ENCODE measurements at places on chromosomes 7 and 10.

- DNase-seq, result peak; percentile 94
Observed at GRCh38 chr7:32275216-32276009, 205.2 kb upstream of the PDE1C start.

DNA sequence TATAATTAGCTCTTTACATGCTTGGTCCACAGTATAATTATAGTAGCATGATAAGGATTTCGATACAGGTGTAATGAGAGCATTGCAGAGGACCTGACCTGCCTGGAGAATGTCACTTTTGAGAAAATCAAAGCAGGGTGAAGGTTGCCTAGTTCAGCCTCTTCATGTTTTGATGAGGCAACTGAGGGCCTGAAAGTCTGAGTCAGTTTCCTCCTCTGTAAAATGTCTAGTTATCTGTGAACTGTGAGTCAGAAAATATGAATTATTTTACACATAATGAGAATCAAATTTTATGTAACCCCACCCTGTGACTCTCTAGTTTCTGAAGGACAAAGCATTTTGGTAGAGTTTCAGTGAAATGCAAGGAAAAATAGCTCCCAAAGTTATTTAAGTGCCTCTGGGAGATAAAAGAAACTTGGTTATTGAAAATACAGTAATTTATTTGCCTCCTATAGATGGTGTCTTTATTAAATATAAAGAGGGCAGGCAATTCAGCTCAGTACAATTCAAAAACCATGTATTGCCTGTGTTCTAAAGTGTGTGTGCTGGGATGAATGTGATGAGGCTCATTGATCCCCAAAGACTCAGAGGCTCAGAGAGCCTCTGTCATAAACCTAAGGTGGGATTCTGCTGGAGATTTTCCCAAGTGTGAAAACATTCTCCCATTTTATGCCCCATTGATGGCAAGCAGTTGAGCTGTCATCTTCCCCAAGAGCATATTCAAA, 37.3 kb upstream of the SAMD9L start:
- no peak for DNase-seq

GRCh38 chr10:26374426-26374825, 63.7 kb upstream of the APBB1IP start:
- no peak for DNase-seq

GRCh38 chr7:111860248-111860647, 298.0 kb upstream of the IMMP2L start:
- no peak for DNase-seq

GRCh38 chr10:105342606-105343005, 701.5 kb downstream of the SORCS3 start:
- DNase-seq, result no peak

DNA sequence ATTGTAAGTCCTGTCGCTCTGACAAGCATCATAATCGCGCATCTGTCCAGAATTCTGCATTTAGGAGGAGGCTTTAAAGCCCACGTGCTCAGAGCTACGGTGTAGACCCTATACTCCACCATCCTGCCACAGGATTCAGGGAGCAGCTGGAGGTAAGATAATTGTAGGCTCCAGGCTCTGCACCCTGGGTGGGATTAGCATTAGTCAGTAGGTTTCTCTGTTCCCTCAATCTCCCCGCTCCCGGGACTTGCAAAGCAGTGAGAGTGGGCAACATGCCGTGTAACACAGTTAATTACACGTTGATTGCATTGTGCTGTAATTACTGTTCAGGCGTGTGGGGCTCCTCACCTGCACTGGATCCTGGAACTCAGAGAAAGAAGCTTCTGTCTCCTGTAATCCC, 89.3 kb upstream of the CUX1 start:
- no peak for DNase-seq

DNA sequence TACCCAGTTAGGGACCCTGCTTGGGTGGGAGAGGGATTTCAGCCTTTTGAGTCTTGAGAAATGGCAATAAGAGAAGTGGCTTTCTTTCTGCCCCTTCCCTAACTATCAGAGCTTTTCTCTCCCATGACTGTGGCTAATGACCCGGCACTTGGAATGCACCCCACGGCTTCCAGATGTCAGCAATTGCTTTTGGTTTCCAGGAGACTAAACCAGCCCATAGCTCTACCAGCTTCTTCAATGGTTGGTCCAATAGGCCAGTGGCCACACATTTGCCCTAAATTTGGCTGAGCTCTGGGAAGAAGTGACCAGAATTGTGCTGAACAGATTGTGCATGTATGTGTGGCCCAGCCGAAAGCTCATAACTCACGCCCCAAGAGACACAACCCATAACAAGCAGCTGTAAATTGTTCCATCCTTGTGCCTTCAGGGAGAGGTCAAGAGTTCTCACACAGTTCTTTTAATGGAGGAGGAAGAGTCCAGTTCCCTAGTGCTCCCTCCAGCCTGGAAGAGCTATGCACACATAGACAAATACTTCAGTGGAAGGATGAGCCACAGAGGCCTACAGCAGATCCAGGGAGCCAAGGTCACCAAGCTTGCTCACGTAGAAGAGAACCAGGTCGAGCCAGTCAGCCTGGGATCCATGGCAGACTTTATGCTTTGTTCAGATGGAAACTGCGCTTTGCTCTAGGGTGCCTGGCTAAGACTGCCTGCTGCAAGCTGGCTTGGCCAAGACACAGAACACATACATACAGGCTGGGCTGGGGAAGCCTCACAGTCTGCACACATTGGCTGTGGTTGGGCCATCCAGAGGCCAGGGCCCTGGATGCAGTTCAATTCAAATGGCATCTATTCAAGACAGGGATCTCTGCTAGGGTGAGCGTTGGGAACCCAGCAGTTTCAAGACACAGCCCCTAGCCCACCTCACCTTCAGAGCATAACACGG, 131.8 kb upstream of the HABP2 start:
- DNase-seq, result no peak

- DNase-seq, result no peak
Observed at GRCh38 chr10:108771106-108771505, 1152.2 kb downstream of the XPNPEP1 start.

GRCh38 chr10:481628-482027, 207.8 kb downstream of the DIP2C start:
- no peak for DNase-seq

DNA sequence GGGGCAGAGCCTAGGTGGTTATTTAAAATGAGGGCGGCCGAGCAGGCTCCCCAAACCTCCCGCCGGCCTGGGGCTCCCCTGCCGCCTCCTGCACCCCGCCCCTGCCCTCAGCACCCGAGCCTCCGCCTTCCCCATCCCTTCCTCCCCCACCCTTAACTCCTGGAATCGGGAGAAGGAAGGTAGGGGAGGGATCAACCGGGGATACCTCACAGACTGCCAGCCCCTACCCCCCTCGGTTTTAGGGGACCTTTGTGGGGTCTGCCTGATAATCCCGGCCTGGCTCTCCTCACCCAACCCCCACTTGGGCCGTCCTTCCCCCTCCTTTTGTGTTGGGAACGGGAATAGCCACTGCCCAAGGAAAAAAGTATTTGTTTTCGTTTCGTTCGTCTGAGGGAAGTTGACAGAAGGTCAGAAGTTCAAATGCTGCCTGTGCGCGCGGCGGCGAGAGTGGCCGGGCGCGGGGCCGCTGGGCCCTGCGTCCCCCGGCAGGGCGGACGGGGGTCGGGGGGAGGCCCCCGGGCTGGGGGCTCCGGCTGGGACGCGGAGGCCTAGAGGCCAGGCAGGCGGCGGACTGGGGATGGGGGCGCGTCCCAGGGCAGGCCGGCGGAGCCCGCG, 2.8 kb downstream of the SHH start:
- DNase-seq, result no peak

GRCh38 chr10:52895059-52895458, 122.5 kb upstream of the MBL2 start:
- no peak for DNase-seq

- no peak for DNase-seq
Observed at GRCh38 chr10:4351723-4352413, 474.1 kb upstream of the AKR1E2 start.

DNA sequence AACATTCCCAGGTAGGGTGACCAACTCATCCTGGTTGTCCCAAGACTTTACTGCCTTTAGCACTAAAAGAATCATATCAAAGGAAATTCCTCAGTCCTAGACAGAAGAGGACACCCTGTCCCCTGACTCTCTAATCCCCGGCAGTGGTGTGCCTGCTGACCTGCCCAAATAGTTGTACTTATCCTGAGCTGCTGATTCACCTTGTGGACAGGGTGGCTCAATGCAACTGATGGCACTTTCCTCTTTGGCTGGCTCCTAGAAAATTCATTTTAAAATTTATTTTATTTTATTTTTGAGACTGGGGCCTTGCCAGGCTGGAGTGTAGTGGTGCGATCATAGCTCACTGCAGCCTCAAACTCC, 111.7 kb downstream of the JCAD start:
- DNase-seq, result no peak

DNA sequence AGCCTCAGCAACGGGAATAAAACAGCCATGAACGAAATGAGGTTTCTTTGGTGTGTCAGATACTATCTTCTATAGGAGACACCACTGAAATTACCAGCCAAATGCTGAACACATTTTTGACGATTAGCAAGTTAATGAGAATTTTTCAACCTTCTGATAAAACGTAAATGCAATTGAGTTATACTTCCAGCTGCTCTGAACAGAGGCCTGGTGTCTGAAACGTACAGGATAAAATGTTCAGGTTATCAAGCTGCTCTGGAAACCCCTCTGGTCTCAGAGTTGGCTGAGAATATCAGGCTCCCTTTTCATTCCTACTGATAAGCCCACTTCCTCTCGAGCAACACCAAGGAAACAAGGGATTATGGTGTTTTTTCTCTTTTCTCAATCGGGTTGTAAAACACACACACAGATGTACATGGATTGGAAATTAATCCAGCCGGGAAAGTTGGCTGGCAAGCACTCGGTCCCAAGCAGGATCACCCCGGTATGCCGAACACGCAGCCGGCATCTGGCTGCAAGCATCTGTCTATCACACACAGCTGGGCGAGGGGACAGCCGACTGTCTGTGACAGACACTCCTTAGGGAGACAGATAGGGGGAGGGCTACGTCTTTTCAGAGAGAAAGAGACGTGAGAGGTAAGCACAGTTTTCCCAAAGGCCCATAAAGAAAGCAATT, 171.8 kb downstream of the PRKAG2 start:
- DNase-seq, result no peak

DNA sequence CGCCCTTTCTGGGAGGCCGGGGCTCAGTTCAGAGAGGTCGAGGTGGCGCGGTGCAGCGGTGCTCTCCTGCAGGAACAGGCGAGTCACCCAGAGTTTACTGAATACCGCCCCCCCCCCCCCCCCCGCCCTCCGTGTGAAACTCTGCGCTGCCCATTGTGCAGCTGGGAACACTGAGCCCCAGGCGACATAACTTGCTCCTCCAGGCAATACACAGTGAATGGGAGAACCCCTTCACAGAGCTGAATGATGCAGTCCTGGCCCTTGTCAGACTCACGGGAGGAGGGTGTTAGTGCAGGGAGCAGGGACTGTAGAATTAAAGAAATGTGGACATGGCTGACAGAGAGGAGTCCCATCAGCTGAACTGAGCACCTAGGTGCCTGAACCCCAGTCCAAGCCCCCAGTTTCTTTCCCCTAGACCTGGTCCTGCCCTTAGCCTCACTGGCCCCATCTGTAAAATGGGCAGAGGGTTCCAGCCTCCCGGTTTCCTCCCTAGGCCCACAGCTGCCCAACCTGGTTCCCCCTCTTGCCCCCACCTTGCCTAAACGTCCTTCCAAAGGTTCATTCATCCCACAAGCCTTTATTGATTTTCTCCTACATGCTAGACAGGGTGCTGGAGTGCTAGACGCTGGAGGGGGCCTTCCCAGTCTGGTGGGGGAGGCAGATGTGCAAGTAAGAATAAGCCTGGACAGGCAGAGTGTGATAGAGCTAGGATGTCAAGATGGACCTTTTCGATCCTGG, 869 bp upstream of the LOXL4 start:
- no peak for DNase-seq

GRCh38 chr7:24779283-24779655, 22.0 kb upstream of the GSDME start:
- DNase-seq, result no peak

DNA sequence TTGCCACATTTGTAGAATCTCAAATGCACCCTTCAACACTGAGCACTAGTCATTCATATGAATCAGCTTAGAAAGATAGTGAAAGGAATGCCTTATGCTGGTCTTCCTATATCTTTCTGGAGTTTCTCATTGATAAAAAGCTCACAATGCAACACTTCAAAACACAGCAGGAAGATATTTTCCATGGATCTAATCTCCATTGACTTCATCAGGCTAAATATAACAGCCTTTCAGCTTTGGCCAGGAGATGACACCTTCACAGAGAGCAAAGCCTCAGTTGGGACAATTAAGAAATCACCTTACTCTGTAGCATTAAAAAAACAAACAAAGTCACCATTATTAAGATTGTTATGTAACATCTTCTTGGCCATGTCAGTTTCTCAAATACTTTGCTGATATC, 6.7 kb downstream of the NRP1 start:
- no peak for DNase-seq

- DNase-seq, result peak; percentile 4
Observed at GRCh38 chr10:119029613-119030420, at the start of gene NANOS1. TSS of gene NANOS1 (plus strand) at chr10:119029714. CDS start at chr10:119029802, 88 bp downstream.

- no peak for DNase-seq
Observed at GRCh38 chr10:89861584-89862301, 160.4 kb downstream of the KIF20B start.

GRCh38 chr10:101241840-101242707, 12.8 kb upstream of the LBX1 start:
- no peak for DNase-seq

- peak; percentile 60 for DNase-seq
Observed at GRCh38 chr10:73810735-73811465, 498 bp downstream of the NDST2 start.

DNA sequence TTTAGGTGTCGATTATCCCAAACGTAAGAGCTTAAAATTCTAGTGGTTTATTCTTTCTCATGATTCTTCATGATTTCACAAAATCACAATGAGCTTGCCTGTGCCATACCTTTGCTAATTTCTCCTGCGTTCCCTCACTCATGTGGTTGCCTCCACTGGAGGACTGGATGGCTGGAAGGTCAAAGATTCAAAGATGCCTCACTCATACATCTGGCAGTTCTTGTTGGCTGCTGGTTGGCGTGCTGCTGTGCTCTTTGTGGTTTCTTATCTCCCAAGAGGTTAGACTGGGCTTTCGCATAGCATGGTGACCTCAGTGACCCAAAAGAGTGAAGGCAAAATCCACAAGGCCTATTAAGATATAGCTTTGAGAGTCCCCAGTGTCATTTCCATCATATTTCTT, 877.6 kb upstream of the AUTS2 start:
- DNase-seq, result no peak

- DNase-seq, result no peak
Observed at GRCh38 chr7:6409944-6410693, 37.6 kb downstream of the DAGLB start.

DNA sequence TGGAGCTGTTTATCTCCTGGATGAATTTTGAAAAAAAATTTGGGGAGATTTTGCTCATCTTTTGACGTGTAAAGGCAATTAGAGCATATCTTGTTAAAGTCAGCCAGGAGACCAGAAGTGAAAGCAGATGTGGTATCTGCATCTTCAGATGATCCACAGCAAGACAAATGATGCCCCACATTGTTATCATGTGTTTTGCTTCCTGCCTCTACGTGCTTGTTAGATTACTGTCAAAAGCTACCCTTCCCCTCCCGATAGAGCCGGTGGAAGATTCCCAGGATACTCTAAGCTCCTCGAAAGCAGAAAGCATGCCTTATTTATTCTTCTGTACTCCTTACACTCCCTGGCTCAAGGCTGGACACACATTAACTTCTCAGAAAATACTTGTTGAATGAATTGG, 12.9 kb downstream of the COL17A1 start:
- DNase-seq, result no peak
